DMS153 (cell line): ENCODE measurements at places on chromosomes 5 and 9.

DNA sequence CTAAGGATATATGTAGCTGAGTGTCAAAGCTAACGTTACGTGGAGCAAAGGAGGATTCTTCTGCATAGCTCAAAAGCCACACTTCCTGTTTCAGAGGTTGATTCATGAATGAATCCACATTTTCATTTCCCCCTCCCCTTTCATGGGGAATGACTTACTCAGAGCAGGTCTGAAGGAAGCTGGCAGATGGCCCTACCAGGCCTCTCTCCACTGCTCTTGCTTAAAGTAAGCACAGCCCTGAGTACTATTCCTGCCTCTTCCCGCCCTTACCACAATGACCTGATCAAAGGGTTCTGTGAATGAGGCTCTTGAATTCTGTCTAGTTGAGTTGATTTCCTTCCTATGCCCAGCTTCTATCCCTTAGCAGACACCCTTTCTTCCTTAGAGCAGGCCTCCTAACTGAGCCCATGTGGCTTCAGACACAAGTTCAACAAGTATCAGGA is 6.3 kb downstream of the IGIP start:
- no peak for DNase-seq

- no peak for DNase-seq
These were observed 20.4 kb upstream of the UGCG start for GRCh38 chr9:111876179-111876578.

DNA sequence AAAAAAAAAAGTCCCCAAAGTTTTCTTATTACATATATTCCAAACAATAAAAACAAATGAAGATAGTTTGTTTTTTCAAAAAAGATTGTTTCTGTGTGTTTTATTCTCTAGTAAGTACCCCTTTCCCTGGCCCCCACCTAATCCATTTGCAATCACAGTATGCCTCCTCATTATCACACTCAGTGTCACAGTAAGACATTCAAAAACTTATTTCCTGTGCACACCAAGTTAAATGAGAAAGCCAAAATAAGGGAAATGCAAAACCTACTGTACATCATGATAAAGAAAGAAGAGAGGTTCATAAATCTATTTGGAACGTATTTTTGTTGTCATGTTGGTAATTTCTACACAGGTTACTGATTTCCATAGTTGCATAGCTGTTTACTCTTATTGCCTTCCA is 62.3 kb downstream of the ST8SIA4 start:
- no peak for DNase-seq

GRCh38 chr5:36531401-36531800 is 75.0 kb upstream of the SLC1A3 start:
- no peak for DNase-seq

- no peak for DNase-seq
These were observed 25.9 kb downstream of the BOD1 start for GRCh38 chr5:173590436-173591055.

- no peak for DNase-seq
These were observed at the start of gene CD74 for GRCh38 chr5:150412319-150413175. TSS of gene CD74 (minus strand) at chr5:150412910. CDS start at chr5:150412749, 161 bp downstream.

DNA sequence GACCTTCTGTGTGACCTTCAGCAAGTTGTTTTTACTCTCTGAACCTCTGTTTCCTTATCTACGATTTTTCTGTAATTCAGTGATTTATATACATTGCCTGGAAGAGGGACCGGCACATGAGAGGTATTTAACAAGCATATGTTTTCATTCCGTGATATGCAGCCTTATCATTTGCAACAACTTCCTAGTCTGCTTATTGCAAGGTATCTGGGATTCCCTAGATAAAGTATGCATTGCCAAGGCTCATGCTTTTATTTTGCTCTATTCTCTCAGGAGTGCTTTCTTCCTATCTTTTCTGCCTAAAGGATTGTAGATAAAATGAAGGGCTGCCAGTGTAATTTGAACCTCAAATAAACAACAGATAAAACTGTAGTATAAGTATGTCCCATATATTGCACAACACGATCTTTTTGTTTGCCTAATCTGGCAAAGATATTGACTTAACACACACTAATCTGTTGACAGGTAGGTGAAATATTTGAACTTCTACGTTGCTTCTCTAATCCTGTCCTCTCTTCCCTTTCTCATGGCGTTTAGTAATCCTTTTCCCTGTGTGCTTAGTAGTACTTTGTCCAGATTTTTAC is 377.2 kb upstream of the TNC start:
- peak; percentile 70 for DNase-seq

GRCh38 chr5:74616236-74617146 is 24.0 kb downstream of the ENC1 start:
- DNase-seq: no peak

GRCh38 chr5:32625106-32625505 is 39.7 kb downstream of the SUB1 start:
- DNase-seq: no peak

DNA sequence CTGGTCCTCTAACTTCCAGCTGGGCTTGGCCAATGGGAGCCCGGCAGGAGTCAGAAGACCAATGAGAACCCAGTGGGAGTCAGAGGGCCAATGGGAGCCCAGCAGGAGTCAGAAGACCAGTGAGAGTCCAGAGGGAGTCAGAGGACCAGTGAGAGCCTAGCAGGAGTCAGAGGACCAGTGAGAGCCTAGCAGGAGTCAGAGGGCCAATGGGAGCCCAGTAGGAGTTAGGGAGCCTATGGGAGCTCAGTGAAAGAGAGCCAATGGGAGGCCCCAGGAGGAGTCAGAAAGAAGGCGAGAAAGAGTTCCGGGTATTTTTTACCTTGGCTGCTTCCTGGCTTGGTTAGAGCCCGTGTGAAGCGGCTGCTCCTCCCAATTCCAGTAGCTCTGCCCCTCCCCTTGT is 191.0 kb downstream of the GABBR2 start:
- DNase-seq: no peak

DNA sequence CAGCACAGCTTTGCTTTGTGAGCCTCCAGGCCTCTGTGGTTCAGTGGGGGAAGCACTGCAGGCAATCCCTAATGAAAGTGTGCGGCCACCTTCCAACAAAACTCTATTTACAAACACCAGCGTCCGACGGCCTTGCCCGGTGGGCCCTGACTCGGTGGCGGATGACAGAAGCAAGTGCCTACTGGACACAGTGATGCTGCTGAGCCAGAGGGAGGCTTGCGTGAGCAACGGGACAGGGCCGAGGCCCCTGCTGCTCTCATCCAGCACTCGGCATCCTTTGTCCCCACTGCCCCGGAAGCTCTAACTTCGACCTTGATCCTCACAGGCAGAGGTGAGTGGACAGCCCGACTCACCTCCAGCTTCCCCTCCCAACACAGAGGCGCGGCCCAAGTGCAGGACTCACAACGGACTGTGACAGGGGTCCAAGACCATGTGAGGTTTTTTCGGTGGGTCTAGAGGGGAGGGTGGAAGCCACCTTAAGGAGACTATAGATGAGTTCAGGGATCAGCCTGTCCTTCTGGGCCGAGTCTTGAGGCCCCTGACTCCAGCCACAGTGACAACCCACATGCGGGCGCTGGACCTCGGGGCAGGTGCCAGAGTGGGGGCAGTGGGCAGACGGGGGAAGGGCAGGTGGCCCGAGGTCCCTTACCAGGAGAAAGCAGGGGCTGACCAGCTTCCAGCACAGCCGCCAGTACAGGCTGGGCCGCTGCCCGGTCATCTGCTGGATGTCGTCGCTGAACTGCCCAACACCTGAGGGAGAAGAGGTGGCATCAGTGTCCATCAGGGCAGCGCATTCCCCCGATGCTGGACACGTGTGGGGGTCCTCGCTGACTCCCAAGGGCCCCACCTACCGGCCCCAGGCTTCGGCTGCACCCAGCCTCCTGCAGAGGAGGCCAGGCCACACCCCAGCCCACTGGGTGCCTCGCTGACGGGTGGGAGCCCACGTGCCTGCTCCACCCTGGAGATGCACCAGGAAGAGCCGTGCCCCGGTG is 39.4 kb downstream of the SLC6A3 start:
- DNase-seq: no peak

GRCh38 chr5:178770621-178771020 is 40.2 kb upstream of the ZNF354A start:
- no peak for DNase-seq
